Naive B cell (primary cell): ENCODE measurements at places on chromosomes 4 and X. TPM values are rescaled to one million over a fixed set of nuclear protein-coding genes. Genes with fewer than 3 reads are reported as not detected.

MID2 gene
- 0.70 TPM for polyA plus RNA-seq

SLC25A4 gene
- 13.9 TPM for polyA plus RNA-seq

PABPC1L2B gene
- polyA plus RNA-seq, result not detected

USP9X gene
- 23.5 TPM for polyA plus RNA-seq

SYTL4 gene
- polyA plus RNA-seq, result 0.08 TPM

ETDC gene
- not detected for polyA plus RNA-seq
